Kidney capillary endothelial cell (primary cell): ENCODE measurements at places on chromosomes 7 and 10.

DNA sequence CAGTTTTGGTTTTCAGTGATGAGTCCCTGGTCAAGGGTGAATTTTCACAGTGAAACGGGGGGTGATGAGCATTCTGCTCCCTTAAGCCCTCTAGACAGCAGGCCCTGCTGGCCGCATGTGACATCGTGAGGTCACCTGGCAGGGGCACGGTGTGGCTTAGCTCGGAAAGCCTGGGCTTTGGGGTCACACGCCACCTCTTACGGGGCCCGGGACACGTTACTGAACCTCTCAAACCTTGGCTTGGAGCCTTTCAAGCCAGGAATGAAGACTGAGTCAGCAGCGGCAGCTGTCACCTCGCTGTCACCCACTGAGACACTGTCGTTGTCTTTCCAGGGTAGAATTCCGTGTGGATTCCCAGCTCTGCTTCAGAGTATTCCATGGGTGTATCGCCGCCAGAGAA is 4.1 kb downstream of the GET4 start:
- DNase-seq, result no peak

DNA sequence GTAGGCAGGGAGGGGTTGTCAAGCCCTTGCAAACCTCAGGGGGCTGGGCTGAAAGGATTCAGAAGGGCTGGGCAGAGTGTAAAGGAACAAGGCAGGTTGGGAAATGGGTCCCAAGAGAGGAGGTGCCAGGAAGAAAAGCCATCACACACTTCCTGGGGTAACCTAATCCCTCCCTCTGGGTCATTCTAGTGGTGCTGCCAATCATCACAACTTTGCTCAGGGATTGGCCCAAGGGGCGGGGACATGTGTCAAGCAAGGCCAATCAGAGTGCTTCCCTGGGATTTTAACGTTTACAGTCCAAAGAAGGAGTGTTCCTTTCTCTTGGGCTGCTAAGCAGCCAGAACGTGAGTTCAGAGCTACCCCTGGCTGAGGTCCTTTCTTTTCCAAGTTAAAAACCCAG is 57.1 kb upstream of the NPTX2 start:
- DNase-seq, result no peak

DNA sequence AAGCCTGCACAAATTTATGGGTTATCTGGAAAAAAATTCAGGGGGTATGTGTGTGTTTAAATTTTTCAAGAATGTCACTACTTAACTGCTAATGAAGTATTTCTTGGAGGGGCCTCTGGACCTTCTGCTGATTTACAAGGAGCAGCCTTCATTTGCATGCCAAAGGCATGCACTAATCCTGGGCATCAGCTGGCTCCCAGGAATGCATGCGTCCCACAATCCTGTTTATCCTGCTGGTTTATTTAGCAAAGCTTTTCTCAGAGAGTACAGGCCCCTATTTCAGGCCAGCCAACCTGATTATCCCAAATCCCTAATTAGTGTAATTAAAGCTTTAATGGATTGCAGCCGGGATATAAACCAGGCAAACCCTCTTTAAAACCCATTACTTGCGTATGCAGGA is 170.4 kb downstream of the TAX1BP1 start:
- DNase-seq, result no peak

DNA sequence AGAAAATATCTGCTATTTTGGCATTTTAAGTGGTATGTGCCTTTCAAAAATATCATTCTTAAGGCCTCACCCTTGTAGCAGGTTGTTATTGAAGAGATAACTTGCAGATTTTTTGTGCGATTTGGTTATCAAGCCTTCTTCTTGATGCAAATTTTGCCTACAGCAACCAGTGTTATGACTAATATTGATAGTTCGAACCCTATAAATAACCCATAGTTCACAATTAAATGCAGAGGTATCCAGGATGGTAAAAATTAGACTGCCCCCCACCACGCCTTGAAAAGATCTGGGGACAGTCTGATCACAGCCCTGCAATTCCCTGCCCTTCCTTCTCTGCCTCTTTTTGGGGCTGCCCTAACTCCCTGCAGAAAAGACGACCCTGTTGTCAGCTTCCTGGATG is 28.4 kb upstream of the RAPGEF5 start:
- no peak for DNase-seq

GRCh38 chr7:29859524-29860185 is 53.3 kb downstream of the WIPF3 start:
- no peak for DNase-seq

DNA sequence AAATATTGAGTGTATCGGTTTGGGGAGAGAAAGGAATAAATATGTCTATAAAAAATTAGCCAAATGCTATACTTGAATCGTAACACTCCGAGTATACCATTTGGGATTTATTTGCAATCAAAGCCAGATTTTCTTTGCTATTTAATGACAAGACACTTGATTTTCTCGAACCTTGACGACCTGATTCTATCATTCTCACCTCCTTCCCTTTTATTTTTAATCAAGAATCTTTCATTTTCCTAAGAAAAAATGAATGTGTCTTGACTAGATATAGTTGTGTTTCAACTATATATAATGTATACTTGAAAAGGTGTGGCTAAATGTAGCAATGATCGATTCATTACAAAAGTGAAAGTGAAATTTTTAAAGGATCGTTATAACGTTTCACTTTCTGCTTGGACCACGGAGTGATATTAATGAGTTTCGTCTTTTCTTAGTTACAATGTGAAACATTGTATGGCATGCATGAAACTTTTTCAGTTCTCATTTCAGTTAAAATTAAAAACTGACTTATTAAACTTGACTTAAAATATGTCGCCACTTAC is 562 bp downstream of the NUB1 start:
- DNase-seq, result no peak

- no peak for DNase-seq
Measured at GRCh38 chr10:110706690-110707098, 62.6 kb downstream of the RBM20 start.

DNA sequence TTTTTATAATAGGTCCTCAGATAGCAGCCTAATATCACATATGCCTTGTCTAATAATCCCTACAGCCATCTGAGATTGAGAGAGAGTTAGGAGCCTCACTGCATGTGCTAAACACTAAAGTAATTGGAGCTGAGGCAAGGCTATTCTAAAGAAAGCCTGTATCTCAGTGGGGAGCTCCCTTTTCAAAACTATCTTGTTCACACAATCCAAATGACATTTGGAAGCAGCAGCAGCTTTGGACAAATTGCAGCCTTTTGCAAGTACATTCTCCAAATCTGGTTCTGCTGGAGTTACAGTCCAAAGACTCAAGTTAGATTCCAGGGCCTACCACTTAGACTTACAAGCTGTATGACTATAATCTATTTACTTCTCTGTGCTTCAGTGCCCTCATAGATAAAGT is 104.5 kb downstream of the MACC1 start:
- no peak for DNase-seq

DNA sequence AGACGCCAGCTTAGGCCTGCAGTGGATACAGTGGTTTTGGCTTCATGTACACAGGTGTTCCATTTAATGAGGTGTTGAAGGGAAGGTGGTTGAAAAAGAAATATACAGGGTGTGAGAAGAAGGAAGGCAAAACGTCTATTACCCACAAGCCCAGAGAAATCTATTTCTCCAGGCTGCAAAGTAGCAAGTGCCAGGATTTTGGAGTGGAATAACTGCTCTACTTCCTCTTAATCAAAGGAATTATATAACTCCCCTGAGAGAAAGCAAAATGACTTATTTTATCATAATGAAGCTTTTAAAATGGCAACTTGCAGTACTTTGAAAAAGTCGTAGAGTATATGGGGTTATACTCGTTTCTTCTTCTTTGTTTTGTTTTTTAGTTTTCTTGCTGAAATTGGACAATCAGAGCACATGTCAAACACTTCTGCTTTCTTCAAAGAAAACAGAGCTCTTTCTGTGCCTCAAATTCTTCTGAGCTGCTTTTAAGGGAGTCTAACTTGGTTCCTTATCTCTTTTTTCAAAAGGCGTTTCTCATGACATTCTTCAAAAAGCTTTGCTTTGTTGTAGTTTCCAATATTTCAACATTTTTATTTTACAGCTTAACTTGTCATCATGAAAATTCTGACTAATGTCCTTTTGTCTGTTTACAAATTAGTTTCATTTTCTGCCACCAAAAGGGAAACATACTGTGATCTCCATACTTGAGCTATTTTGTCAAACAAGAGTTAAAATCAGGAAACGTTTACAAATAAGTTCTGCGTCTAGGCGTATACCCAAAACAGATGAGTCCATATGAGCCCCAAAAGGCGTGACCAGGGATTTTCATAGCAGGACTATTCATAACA is 289.7 kb downstream of the FRMD4A start:
- no peak for DNase-seq

DNA sequence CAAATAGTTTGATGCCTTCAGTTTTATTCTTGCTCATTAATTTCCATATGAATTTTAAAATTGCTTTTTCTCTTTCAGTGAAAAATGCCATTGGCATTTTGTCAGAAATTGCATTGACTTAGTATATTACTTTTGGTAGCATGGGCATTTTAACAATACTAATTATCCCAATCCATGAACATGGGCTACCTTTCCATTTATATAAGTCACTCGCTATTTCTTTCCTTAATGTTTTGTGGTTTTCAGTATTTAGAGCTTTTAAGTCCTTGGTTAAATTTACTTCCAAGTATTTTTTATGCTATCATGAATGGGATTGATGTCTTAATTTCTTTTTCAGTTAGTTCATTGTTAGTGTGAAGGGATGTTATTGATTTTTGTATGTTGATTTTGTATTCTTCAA is 297.4 kb downstream of the ATRNL1 start:
- DNase-seq, result no peak

- no peak for DNase-seq
Measured at GRCh38 chr7:42740408-42740807, 171.5 kb downstream of the C7orf25 start.

DNA sequence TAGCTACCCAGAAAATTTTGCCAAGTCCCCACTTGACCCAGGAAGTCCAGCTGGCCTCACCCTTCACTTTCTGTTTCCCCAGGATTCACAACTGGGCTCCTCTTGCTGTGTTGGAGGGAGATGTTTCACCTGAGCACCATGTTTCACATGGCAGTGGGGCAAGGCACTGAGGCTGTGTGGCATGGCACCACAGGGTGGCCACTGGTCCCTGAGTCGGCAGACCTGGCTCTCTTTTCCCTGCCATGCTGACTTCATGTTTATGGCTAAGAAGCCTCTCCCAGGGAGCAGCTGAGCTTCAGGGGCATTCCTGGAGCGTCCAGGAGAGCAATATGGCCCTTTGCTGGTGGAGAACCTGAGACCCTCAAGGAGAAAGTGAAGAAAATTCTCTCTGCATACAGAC is 266.9 kb downstream of the RPS24 start:
- DNase-seq, result no peak

GRCh38 chr10:79482741-79483140 is 29.6 kb upstream of the EIF5AL1 start:
- DNase-seq, result no peak

DNA sequence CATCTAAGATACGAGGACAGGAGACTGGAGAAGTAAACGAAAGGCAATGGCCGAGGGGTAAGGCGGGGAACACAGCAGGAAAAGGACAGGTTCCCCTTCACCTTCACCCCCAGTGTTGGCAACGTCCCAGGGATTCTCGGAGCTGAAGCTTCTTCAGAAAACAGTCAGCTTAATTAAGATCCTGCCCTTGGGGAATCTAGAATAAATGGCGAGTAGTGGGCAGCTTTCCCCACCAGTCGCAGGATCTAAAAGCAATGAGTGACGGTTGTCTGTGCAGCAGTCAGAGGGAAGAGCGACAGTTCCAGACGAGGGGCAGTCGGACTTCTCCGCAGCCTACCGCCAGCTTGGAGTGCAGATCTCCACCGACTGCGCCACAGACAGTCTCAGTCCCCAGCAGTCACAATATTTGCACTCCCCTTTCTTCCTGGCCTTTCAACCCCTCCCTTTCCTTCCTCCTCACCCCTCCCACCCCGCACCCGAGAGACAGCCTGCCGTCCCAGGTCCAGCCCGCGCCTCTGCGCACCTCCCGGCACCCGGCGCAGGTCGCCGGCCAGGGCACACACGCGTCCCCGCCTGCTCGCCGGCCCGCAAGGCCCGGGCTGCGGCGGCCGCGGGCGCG is 10.9 kb upstream of the SP8 start:
- no peak for DNase-seq

DNA sequence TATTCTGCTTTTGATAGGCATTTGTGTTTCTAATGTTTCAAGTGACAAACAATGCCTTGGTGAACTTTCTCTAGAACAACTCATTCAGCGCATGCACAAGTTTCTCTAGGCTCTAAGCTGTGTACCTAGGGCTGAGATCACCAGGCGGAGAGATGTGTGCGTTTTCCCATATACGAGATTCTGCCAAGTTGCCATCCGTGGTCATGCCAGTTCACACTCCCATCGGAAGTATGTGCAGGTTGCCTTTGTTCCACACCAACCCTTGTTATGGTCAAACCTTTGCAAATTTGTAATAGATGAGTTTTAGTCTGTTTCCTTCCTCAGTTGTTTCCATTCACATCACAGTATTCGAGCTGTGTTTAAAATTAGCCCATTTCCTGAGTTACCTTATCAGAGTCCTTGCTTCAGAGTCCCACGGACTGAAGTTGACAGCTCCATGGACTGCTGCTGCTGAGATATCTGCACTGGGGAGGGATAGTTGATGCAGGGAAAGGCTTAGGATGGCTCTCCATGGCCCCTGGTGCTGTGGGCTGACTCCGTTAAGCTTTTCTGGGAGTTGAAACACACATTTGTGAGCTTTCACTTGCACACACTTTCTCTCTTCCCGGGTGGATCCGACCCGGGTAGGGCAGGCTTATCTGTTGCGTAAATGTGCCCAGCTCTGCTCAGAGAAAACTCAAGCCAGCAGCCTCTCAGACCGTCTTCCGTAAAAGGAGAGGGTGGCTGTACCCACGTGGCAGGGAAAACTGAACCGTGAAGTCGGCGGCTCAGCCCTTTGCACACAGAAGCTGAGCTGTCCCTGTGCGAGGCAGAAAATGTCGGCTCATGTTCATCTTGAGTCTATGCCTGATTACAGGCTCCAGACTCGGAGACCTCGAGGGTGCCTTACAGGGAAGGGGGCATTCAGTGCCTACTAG is 49.4 kb downstream of the HK1 start:
- peak; percentile 76 for DNase-seq

GRCh38 chr10:66214721-66215404 is 711.0 kb upstream of the LRRTM3 start:
- DNase-seq, result no peak

- no peak for DNase-seq
Measured at GRCh38 chr10:88332503-88333247, 250.4 kb downstream of the RNLS start.
